ENCODE measurements at places on chromosomes 6 and 20.

GRCh38 chr20:46509523-46509922 lies 3.8 kb downstream of the ZNF334 start:
- DNase-seq = no peak

- DNase-seq = no peak
Observed at GRCh38 chr6:118708744-118709143, 57.4 kb upstream of the CEP85L start.

- DNase-seq = no peak
Observed at GRCh38 chr20:768426-768978, at the start of gene SLC52A3. Gene SLC52A3 (minus strand): TSS chr20:768500. CDS start chr20:765774, 2,726 bp downstream.

DNA sequence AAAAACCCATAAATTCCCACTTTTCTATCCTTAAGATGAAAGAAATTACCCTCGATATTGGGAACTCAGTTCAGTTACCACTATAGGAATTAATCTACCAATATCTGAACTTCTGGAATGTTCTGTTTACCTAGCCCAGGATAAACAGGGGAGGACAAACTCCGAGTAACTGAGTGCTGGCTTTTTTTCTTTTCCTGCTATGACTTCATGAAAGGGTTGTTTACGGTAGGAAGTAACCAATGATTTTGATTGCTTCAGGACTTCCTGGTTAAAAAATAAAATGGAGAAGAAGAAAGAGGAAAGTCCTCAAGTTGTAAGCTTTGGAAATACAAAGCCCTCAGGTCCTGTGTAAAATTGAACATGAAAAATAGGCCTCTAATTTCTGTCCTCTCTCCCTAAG lies 167.7 kb downstream of the ZNF217 start:
- no peak for DNase-seq

DNA sequence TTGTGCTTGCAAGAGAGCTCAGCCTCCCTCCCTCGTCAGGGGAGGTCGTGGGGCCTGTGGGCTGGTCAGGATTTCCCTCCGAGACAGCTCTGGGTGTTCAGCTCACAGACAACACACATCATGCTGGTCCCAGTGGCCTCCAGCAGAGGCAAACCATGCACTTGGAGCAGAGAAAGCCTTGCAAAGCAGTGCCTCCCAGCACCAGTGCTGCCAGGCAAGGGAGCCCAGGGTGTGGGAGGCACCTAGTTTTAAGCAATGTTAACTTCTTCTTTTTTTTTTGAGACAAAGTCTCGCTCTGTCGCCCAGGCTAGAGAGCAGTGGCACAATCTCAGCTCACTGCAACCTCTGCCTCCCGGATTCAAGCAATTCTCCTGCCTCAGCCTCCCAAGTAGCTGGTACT lies 34.0 kb upstream of the INSM1 start:
- DNase-seq = no peak

DNA sequence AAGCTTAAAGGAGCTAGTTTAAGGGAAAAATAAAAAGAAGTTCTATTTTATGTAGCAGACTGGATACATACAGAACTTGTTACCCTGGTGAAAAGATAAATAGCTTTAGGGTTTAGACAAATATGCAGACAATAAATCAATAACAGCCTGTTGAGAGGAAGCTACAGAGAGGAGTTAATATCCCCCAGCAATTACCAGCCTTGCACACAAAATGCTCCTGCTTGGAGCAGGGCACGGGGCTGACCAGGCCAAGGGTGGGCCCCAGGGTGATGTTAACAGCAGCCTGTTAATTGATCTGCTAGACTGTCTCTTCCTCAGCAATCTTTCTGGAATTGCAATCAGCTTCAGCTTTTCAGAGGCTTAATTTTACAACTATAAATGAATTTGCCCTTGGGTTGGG lies 125.1 kb upstream of the SOX4 start:
- DNase-seq = no peak

DNA sequence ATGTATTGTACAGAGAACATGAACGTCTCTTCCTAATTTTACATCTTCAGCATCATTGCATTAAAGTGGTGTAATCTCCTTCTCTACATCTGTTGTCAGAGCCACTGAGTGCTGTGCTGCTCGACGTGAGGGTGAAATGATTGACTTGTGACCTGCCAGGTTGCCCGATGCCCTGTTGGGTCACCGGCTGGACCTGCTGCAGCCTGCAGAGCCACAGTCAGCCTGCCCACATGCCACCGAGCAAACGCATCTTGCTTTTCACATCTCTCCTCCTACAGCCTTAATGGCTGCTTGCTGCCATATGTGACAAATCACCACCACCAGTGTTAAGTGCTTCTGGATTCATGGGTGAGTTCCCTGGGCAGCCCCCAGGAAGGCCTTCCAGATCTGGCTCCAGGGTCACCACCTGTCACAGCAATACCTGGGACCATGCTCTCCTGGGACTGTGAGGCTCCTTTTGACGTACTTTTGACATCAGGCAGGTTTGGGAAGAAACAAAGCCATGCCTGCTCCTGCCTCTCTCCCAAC lies 80.3 kb downstream of the ASXL1 start:
- DNase-seq = no peak

DNA sequence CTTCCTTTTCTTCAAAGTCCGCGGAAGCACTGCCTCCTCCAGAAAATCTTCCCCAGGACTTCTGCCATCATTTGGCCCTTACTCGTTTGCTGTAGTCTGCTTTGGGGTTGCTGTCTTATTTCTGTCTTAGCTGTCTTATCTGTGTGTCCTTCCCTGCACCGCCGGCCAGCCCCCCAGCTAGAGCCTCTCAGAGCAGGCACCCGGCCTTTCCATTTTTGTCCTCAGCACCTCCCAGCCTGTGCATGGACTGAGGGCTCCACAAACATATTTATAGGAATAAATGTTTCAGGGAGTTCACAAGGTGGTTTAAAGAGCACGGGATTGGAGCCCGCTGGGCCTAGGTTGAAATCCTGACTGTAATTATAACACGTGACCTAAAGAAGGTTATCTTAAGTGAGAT lies 8.1 kb downstream of the GLP1R start:
- no peak for DNase-seq

GRCh38 chr6:1311400-1312202 lies at the start of gene FOXQ1:
Gene FOXQ1 (plus strand): TSS chr6:1312098. CDS start chr6:1312705, 607 bp downstream.
- no peak for DNase-seq

GRCh38 chr6:22072949-22073348 lies 223.9 kb downstream of the PRL start:
- DNase-seq = no peak

DNA sequence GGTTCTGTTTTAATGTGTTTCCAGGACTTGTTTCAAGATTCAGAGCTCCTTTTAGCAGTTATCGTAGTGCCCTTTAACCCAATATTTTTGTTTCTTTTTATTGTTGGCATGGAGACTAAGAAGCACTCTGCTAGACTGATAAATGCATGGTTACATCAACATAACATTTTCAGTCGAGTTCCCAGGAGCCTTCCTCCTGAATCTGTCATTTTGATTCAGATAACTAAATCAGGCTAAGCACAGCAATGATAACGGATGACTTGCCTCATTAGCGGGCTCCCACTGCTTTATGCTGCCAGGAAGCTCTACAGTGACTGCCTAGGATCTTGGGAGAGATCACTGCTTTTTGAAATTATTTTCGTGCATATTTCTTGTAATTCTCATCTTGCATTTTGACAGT lies 772.8 kb upstream of the GJE1 start:
- no peak for DNase-seq

GRCh38 chr20:47648943-47649342 lies 136.3 kb downstream of the SULF2 start:
- no peak for DNase-seq

DNA sequence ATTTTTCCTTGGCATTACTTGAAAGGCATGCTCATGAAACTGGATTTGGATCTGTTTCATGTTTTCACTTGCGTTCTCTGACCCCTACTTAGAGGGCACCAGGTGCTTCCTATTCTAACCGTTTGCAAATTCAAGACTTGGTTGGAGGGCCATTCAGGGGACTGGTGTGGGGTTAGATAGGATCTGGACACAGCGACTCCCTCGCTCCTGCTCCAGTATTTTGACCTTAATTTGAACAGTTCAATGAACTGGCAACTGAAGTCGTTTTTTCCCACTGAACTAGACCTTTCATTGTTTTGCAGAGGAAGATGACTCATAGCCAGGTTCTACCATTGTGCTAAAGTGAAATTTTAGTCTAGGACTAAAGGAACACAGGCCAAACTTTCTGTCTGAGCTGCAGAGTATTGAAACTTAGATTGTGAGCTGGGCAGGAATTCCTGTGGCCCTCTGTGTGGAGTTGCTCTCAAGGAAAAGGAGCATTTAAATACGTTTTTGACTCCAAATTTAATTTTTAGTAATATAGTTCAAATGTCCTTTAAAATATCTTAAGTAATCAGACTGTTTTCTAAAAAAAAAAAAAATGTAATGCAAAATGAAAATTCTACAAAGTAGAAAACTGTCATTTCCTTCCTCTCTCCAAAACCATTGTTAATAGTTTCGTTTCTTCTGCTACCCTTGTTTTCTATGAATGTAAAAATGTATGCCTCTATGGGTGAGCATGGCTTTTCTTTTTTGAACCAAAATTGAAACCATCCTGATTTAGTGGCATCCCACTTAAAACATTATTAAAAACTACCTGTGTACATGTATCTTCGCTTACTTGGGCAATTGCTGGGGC lies 64.8 kb downstream of the UTRN start:
- DNase-seq = no peak

DNA sequence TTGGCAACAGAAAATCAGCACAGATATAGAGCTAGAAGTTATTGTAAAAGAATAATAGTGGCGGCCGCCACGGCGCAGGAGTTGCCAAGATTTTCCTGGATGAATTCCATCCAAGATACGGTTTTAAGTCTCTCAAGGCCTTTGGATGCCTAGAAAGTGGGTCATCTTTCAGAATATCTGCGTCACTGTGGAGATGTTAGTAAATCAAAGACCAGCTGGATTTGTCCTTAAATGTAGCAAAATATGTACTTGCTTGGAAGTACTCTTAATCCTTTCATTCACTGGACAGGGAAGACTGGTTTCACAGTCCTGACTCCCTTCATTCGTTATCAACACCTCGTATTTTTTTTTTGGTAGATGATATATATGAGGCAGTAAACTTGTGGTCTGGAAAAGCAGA lies 83.0 kb downstream of the SLC22A3 start:
- no peak for DNase-seq

GRCh38 chr20:21087862-21088540 lies 18.2 kb downstream of the LINC00237 start:
- DNase-seq = no peak

DNA sequence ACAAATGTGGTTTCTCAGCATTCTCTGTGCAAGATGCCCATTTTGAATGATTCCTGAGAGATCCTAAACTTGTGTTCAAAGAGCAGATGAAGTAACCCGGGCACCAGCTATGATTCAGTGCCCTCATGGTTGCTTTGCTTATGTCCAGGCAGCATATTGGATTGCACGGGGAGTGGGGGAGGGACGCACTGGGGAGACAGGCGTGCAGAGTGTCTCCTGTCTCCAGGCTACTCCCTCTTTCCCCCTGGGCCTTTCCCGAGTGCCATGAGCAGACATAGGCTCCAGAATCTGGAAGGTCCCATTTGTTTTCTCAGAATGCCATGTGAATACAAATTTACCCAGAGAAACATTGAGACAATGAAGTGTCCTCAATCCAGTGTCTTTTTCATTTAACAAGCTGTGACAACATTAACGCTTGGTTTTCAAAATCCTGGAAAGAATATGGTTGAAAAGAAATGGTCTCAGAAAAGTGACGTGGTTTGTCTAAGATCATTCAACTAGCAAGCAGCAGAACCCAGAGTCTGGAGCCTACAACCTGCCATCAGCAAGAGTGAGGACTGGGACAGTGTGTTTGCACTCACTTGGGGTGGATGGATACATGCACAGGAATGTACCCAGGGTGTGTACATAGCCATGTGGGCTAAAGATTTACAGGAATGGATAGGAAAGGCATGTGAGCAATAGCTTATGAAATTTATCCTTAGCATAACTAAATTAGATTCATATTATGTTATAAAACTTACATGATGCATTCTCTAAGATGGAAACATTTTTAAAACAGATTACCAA lies 4.2 kb downstream of the SYNDIG1 start:
- DNase-seq = no peak

GRCh38 chr6:141252828-141253608 lies 879.7 kb upstream of the GJE1 start:
- DNase-seq = no peak

DNA sequence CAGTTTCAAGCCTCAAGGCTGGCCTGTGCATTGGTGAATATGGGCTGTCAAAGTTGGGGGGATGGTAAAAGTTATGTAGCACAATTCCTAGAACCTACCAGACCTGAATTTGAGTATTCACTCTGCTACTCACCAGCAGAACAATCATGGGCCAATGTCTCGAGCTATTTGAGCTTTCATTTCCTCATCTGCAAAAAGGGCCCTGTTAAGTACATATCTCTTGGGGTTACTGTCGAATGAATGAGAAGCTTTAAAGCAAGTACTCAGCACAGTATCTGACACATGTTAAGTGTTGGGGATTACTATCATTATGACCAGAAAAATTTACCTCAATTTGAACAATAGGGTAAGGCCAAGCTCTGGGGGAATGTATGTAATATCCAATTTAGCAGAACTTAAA lies 13.5 kb upstream of the ENPP4 start:
- DNase-seq = no peak

DNA sequence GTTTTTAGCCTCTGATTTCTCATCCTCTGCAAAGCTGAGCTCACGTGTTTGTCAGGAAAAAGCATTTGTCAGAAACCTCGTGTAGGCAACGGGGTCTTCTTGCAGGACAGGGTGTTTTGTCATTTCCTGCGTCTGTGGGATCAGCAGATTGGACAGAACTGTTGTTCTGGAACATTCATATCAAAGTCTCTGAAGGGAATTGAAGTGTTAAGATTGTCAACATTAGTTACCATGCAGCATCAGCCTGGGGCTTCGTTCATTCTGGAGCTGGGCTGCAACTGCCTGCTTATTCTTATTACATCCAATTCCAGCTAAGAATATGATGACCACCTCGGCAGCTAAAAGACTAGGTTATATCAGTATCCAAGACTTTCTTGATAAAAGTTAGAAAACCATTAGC lies 71.0 kb upstream of the RALGAPA2 start:
- DNase-seq = no peak

GRCh38 chr6:122026582-122027369 lies 372.7 kb upstream of the HSF2 start:
- DNase-seq = no peak

DNA sequence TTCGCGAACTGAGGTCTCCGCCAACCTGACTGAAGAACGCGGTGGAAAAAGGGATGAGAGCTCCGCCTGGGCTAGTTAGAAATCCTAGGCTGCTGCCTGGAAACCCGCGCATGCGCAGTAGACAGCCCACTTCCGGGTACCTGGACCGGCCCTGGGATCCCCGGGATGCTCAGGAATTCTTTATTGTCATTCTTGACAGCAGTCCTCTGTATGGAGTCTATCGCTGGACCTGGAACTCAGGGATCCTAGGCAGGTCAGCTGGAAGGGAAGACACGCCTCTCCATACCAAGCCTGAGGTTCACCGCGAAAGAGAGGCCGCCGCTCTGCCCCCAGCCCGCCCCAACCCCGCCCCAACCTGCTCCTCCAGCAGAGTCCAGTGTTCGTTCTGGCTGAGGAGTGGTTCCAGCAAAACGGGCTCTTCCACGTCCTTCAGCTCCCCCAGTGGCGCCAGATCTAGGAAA lies 1379.2 kb upstream of the DEFB115 start:
- DNase-seq = no peak

- DNase-seq = no peak
Observed at GRCh38 chr6:7172649-7173048, 64.9 kb downstream of the RREB1 start.

GRCh38 chr20:24684421-24684871 lies 215.0 kb downstream of the SYNDIG1 start:
- no peak for DNase-seq

GRCh38 chr6:43368259-43369160 lies 937 bp downstream of the ZNF318 start:
- DNase-seq = no peak

- DNase-seq = no peak
Observed at GRCh38 chr6:36803908-36804307, 35.3 kb downstream of the CPNE5 start.

- DNase-seq = no peak
Observed at GRCh38 chr6:7589221-7589620, 777 bp upstream of the SNRNP48 start.

All from GOT3 (cell line).